ENCODE measurements at places on chromosomes 5 and 9. TPM values are rescaled to one million over a fixed set of nuclear protein-coding genes. Genes with fewer than 3 reads are reported as not detected.

AK8 gene
- total RNA-seq, result not detected

CTXN3 gene
- not detected for total RNA-seq

PITX1 gene
- total RNA-seq, result not detected

INSYN2B gene
- total RNA-seq, result not detected

DNA sequence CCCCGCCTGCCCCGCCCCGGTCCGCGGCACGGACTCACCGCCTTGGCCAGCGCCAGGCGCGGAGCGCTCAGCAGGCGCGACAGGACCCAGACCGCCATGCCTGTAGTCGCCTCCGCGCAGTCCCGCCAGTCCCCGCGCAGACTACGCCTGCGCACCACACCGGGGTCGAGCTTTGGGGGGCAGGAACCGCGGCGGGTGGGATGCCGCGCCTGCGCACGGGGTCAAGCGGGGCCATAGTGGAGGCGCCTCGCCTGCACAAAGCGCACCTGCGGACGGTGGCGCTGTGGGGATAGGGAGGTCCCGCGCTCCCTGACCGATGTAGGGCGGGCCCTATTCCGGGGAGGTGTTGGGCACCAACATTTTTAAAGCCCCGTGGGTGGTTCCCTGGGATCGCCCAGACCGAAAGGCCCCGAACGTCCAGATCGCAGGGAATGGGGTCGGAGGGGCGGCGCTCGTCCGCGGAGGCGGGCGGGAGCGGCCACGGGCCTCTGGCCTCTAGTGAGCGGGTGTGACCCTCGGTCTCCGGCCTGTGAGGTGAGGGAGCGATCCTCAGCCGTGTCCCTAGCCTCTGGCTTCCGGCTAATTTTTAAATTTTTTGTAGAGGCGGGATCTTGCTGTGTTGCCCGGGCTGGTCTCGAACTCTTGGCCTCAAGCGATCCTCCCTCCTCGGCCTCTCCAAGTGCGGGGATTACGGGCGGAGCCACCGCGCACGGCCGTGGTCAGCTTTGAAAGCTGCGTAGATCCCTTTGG is 70.8 kb upstream of the LPCAT1 start:
- H3K27ac ChIP-seq, result no peak overlapping the region
- peaks cover 8% of the 10 kb centered on the region for H3K4me1 ChIP-seq
- H3K4me3 ChIP-seq, result peak overlapping the region; percentile 67
- peaks cover 4% of the 10 kb centered on the region for H3K27me3 ChIP-seq
- peak; percentile 55 for DNase-seq

- no peak for DNase-seq
- H3K4me1 ChIP-seq, result no peaks in the 10 kb centered on the region
- H3K27ac ChIP-seq, result no peak overlapping the region
- no peaks in the 10 kb centered on the region for H3K36me3 ChIP-seq
- H3K4me3 ChIP-seq, result no peak overlapping the region
- peaks cover 11% of the 10 kb centered on the region for H3K27me3 ChIP-seq
These were observed 100.8 kb upstream of the RANBP3L start for GRCh38 chr5:36402512-36402906.

- no peak overlapping the region for H3K4me3 ChIP-seq
- no peaks in the 10 kb centered on the region for H3K36me3 ChIP-seq
- H3K4me1 ChIP-seq, result no peaks in the 10 kb centered on the region
- DNase-seq, result no peak
- H3K27me3 ChIP-seq, result no peaks in the 10 kb centered on the region
- no peak overlapping the region for H3K27ac ChIP-seq
These were observed 113.9 kb upstream of the FBXL7 start for GRCh38 chr5:15386122-15386521.

DNA sequence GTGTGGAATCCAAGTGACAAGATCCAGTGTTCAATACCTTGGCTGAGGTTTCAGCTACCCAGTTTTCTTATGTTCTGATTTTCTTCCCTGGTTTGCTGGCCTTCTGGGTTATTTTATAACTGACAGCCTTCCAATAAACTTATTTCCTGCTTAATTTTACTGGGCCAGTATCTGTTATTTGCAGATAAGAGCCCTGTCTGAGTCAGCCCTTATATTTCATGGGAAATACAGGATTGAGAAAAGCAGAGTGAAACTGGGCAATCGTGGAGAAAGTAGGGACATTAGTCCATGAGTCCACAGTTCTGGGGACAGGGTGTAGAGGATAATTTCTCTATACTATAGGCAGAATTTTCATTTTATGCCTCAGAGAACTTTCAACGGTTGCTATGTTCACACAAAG is 32.3 kb downstream of the TMEM167A start:
- peaks cover 5% of the 10 kb centered on the region for H3K36me3 ChIP-seq
- DNase-seq, result no peak
- no peak overlapping the region for H3K27ac ChIP-seq
- H3K4me3 ChIP-seq, result no peak overlapping the region
- H3K4me1 ChIP-seq, result no peaks in the 10 kb centered on the region

All from activated CD4-positive, alpha-beta memory T cell treated with anti-CD3 and anti-CD28 coated beads, Interleukin-2, amount 10 ng/mL, durations not matched to agents 7 days and 5 days (primary cell).